ENCODE measurements at places on chromosomes 1 and 21.
A peak's percentile ranks its signal among the peaks of the same experiment; 100 is the strongest.

DNA sequence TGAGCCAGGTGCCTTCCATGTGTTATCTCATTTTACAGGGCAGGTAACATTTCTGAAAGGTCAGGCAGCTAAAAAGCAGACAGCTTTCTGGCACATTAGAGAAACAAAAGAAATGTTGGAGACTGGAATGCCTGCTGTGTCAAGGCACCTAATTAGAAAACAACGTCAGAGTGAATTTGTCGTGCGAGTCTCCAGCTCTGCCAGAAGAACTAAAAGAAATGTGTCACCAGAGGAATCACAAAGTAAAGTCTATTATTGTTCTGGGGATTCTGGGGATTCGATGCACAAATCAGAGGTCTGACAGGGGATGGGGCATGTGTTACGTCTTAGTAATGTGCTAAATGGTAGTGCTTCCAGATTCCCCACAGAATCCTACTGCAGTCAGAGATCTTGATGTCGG lies 89.3 kb downstream of the EDEM3 start:
- DNase-seq = no peak

DNA sequence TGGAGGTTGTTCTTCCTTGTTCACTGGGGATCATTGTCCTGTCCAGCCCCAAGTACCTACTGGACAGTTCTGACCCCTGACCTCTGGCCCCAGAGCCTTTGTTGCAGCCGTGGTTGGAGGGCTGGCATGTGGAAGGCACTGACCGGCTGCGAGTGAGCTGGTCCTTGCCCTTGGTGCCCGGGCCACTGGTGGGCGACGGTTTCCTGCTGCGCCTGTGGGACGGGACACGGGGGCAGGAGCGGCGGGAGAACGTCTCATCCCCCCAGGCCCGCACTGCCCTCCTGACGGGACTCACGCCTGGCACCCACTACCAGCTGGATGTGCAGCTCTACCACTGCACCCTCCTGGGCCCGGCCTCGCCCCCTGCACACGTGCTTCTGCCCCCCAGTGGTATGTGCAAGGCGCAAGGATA lies 11.4 kb downstream of the TIE1 start:
- no peak for DNase-seq

DNA sequence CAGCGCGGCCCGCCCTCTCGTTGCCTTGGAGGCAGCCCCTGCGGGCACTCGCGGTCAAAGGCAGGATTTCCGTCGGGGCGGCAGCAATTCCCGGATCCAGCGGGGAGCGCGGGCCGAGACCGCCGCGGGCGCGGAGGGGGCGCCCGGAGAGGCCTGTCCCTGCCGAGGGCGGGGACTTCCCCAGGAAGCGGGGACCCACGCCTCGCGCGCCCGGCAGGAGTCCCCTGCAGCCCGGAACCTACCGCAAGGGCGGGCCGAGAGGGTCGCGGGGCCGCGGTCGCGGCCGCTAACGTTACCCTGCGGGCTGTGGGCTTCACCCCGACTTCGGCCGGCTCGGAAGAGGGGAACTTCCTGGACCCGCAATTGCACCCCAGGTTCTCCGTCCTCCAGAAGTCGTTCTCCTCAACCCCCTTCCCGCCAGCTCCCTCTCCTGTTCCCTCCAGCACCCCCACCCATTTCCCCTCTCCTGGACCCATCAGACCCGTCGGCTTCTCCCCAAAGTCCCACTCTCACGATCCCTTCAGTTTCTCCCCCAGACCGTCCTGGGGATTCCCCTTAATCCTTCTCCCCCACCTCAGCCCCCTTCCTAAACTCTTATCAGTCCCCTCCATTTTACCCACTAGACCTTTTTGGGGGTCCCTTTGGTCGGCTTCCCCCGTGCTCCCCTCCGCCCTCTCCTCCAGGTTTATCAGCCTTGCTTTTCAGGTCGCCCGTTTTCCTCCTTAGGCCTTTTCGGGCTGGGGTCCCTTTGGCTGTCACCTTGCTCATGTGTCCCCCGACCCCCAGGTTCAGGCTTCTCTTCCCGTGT lies 604 bp downstream of the FGR start:
- no peak for DNase-seq

GRCh38 chr1:96596226-96596922 lies 125.2 kb upstream of the PTBP2 start:
- DNase-seq = peak; percentile 74

- no peak for DNase-seq
These were observed 77.0 kb upstream of the C1orf105 start for GRCh38 chr1:172343240-172344160.

GRCh38 chr1:6423321-6423999 lies 1.1 kb upstream of the ESPN start:
- DNase-seq = no peak

Measured in iPS DF 6.9 (cell line).